ENCODE measurements at places on chromosomes 1 and 21.
A peak's percentile ranks its signal among the peaks of the same experiment; 100 is the strongest.

DNA sequence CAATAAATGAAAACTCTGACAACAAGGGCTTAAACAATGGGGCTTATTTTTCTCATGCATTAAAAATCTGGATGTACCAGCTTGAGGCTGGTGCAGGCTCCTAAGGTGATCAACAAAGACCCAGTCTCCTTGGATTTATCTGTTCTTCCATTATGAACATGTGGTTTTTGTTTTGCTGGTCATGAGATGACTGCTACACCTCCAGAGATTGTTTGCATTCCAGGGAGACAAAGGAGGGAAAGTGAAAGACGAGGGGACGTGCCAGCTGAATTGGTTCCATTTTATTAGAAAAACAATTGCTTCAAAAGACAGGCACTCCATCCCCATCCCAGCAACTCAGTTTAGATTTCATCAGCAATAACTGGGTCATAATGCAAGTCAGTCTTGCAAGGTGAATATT is 90.9 kb upstream of the KCNK1 start:
- DNase-seq: peak; percentile 12

DNA sequence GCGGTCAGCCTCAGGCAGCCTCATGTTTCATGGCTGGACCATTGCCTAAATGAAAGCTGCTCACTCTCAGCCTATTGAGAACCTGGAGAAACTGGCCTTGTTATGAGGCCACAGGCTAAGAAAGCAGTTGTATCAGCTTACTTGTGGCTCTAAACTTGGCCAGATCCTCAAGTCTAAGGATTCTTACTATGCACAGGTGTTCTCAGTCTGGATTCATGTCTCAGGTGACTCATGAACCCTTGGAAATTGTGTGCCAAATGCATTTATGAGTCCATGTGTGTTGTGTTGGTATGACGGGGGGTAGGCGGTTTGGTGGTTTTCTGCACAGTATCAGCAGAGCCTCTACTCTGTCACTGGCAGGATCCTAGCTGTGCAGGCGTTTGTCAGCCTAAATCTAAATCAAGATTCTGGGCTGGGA is 90.4 kb downstream of the ROR1 start:
- DNase-seq: no peak

GRCh38 chr1:184825571-184825970 is 70.9 kb upstream of the EDEM3 start:
- no peak for DNase-seq

- DNase-seq: peak; percentile 34
Measured at GRCh38 chr1:17120962-17121837, 1.9 kb upstream of the PADI2 start.

GRCh38 chr21:29650523-29651022 is 289.2 kb downstream of the GRIK1 start:
- no peak for DNase-seq

DNA sequence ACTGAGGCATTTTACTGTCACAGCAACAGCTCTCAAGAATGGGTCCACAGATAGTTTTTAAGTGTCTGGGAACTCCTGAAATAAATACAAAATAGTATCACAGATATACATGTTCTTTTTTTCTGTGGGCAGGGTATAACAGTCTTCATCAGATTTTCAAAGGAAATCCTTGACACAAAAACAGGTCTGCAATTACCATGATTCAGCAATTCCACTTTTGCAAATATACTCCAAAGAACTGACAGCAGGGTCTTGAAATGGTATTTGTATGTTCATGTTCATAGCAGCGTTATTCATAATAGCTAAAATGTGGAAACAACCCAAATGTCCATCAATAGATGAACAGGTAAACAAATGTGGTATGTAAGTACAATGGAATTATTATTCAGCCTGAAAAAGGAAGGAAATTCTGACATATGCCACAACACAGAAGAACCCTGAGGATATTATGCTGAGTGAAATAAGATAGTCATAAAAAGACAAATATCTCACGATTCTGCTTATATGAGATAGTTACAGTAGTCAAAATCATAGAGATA is 85.0 kb downstream of the EPS15 start:
- DNase-seq: no peak

- no peak for DNase-seq
Measured at GRCh38 chr1:10020086-10020485, 12.7 kb upstream of the UBE4B start.

Measured in C1 segment of cervical spinal cord (tissue), 14 donors.